ENCODE measurements at places on chromosomes 7 and 10.
A peak's percentile ranks its signal among the peaks of the same experiment; 100 is the strongest.

- no peaks in the 10 kb centered on the region for H3K27me3 ChIP-seq
- no peak overlapping the region for H3K27ac ChIP-seq
- H3K4me1 ChIP-seq: no peaks in the 10 kb centered on the region
Observed at GRCh38 chr10:130427216-130427722, 291.1 kb downstream of the GLRX3 start.

GRCh38 chr10:132461683-132462231 lies 64.8 kb downstream of the PWWP2B start:
- no peak overlapping the region for H3K27ac ChIP-seq
- no peaks in the 10 kb centered on the region for H3K27me3 ChIP-seq
- peak; percentile 45 for DNase-seq
- H3K36me3 ChIP-seq: no peaks in the 10 kb centered on the region

DNA sequence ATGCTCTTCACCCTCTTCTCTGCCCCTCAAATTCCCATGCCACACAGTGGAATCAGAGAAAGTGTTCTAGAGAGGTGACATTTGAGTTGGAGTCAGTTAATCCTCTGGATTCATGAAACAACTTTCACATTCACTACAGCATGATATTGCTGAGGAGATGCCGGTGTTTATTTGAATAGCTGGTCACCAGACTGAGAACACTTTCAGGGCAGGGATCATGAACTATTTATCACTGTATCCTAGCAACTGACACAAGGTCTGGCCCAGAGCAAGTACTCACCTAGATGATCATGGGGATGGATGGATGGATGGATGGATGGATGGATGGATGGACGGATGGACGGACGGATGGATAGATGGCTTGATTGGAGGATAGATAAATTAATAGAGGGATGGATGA lies 116.7 kb upstream of the ZMIZ1 start:
- H3K36me3 ChIP-seq: no peaks in the 10 kb centered on the region
- H3K4me3 ChIP-seq: no peak overlapping the region
- DNase-seq: no peak
- H3K4me1 ChIP-seq: no peaks in the 10 kb centered on the region
- no peak overlapping the region for H3K27ac ChIP-seq

GRCh38 chr10:118394301-118395200 lies 52.4 kb upstream of the FAM204A start:
- 0 out of 2 replicates have a peak, but pooled peaks cover 3% of the 10 kb centered on the region for H3K27me3 ChIP-seq
- DNase-seq: no peak
- H3K36me3 ChIP-seq: no peaks in the 10 kb centered on the region

- no peaks in the 10 kb centered on the region for H3K36me3 ChIP-seq
- no peak overlapping the region for H3K4me3 ChIP-seq
- H3K27me3 ChIP-seq: no peaks in the 10 kb centered on the region
- no peaks in the 10 kb centered on the region for H3K4me1 ChIP-seq
Observed at GRCh38 chr10:85138046-85138445, 809.7 kb downstream of the CCSER2 start.
